ENCODE measurements at places on chromosomes 5 and 9.

GRCh38 chr5:5882706-5883105, 460.2 kb downstream of the ICE1 start:
- no peak for DNase-seq

- no peak for DNase-seq
These were observed 71.0 kb upstream of the ANGPTL2 start for GRCh38 chr9:127193483-127193882.

GRCh38 chr5:4572311-4573100, 567.6 kb upstream of the ADAMTS16 start:
- peak; percentile 34 for DNase-seq

DNA sequence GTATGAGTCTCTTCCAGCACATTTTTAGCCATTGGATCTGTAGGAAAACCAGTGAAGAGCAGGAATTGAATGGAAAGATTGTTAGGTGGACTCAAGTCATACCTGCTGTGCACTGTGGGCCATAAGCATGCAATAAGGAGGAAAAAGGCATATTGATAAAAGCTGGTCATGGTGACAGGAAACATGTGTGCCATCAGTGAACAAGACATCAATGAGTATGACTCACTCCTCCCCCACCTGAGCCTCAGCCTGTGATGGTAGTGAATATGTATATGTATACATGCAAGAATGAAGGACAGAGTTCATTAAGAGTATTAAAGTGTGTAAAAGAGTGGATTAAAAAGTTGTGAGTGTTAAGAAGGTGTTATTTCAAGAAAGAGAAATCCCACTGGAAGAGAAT, 164.5 kb downstream of the TMEM38B start:
- no peak for DNase-seq

GRCh38 chr5:65150599-65151304, 331.0 kb downstream of the ADAMTS6 start:
- DNase-seq, result no peak

GRCh38 chr5:59143926-59144333, 561.1 kb downstream of the RAB3C start:
- no peak for DNase-seq

GRCh38 chr5:84118551-84118950, 266.1 kb downstream of the EDIL3 start:
- no peak for DNase-seq

GRCh38 chr5:149301049-149301743, 29.5 kb downstream of the AFAP1L1 start:
- DNase-seq, result no peak

DNA sequence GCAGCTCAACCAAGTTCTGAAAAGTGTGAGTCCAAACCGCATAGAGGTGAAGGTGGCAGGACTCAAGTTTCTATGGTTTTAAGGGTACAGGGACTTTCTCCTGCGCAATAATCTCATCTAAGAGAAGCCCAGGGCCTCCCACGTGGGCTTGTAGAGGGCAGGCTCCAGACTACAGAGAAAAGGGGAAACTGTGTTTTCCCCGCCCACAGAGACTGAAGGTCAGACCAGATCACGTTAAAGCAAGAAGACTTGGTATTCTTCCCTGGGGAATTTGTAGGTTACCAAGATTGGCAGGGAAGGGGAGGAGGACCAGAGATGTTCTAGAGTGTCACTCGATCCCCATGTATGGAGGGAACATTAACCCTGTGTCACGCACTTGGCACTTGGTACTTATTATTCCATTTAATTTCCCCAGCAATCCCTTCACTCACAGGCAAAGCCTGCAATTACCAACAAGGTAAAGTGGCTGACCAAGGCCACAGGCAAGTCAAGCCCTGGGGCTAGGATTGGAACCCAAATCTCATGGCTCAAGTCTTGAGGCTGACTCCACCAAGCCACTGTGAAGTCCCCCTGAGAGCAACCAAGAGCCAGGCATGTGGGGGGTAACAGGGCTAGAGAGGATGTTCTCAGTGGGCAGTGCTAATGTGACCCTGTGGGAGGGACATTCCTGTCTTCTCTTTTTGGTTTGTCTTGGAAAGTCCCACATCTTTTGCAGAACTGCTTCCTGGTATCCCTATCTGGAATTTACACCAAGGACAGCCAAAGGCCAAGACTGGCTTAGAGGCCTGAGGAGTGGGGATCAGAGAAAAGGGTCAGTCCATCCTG, 18.3 kb upstream of the NEK6 start:
- DNase-seq, result no peak

GRCh38 chr5:34916518-34916917, 1.0 kb downstream of the BRIX1 start:
- DNase-seq, result no peak

- DNase-seq, result no peak
These were observed 171.3 kb downstream of the SLC28A3 start for GRCh38 chr9:84169240-84169639.

- no peak for DNase-seq
These were observed 106.7 kb downstream of the VPS13A start for GRCh38 chr9:77283991-77284390.

- DNase-seq, result no peak
These were observed 328.0 kb downstream of the PDE4D start for GRCh38 chr5:59565551-59565950.

DNA sequence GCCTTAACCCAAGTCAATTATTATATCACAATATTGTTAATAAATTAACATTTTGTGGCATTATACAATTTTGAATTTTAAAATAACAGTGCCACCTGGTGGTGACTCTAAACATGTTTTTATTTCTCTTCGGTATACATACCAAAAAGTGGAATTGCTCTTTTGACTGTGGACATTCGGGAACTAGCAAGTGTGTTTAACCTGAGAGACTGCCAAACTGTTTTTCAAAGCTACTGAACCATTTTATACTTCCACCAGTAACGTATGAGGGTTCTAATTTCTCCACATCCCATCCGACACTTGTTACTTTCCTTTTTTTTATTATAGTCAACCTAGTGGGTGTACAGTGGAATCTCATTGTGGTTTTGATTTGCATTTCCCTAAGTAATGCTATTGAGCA, 18.3 kb upstream of the HSDL2 start:
- DNase-seq, result peak; percentile 26
